Activated CD8-positive, alpha-beta memory T cell treated with anti-CD3 and anti-CD28 coated beads for 1 hour (primary cell): ENCODE measurements at places on chromosomes 11 and 22.

- DNase-seq, result no peak
Measured at GRCh38 chr22:50624347-50625130, 3.4 kb downstream of the ARSA start.

DNA sequence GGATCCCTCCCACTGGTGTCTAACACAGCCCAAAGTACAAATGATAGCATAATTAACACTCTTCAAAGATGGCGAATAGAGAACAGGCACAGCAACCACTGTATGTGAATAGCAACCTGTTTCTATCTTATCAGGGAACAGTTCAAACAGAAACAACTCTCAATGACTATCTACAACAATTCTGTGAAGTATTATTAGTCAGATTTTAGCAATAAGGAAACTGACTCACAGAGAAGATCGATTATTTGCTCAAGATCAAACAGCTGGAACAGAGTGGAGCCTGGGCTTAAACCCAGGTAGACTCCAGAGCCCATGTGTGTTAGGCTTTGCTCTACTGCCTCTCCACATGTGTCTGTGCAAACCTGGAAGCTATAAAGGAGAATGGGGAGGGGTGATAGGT, 88.7 kb downstream of the C11orf58 start:
- no peak for DNase-seq

GRCh38 chr22:37208401-37209139, 3.7 kb downstream of the SSTR3 start:
- no peak for DNase-seq

- DNase-seq, result no peak
Measured at GRCh38 chr11:20161923-20162744, 1.9 kb upstream of the DBX1 start.

DNA sequence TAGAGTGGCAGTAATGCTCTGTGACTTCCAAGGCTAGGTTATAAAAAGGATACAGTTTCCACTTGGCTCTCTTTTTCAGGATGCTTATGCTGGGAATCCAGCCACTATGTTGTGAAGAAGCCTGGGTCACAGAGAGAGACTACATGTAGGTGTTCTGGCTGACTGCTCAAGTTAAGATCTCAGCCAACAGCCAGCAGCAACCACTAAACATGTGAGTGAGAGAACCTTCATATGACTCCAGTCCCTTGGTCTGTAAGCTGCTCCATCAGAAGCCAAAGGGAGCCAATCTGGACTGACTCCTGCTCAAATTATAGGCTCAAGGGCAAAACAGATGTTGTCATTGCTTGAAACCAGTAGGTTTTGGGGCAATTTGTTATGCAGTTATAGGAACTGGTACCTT, 162.7 kb downstream of the MAML2 start:
- DNase-seq, result no peak

GRCh38 chr22:29799217-29799680, 32.1 kb downstream of the UQCR10 start:
- no peak for DNase-seq

- DNase-seq, result no peak
Measured at GRCh38 chr22:48706934-48707762, 1120.5 kb downstream of the BRD1 start.

- no peak for DNase-seq
Measured at GRCh38 chr11:79121351-79121750, 319.5 kb downstream of the TENM4 start.

DNA sequence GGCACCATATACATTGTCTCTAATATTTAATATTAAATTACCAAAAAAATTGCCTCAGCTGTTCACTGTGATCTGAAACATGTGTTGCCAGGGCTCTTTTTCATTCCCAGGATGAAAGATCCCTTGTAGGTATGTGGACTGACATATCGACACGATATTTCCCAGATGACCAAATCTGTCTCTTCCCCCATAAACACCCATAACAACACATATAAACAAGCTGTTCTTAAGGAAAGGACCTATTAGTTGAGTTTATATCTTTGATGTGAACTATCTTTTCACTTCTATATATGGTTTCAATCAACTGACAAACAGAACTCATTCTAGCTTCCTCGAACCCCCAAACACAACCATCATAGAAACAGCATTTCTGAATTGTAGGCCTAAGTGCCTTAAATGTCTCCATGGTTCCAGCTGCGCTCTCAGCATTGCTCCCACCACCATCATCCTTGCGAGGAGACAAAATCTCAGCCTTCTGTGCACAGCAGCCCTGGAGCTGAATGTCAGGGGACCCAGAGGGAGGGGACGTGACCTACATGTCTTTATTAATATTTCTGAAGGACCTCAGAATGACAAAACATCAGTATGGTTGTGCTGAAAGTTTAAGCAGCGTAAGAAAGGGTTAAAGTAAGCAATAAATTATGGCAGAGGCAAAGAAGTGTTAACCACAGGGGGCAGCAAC, 67.0 kb downstream of the ETS1 start:
- DNase-seq, result no peak
